ENCODE measurements at places on chromosomes 7 and 10. TPM values are rescaled to one million over a fixed set of nuclear protein-coding genes. Genes with fewer than 3 reads are reported as not detected.

- H3K4me3 ChIP-seq, result no peak overlapping the region
- no peaks in the 10 kb centered on the region for H3K36me3 ChIP-seq
- H3K27ac ChIP-seq, result no peak overlapping the region
Measured at GRCh38 chr10:68155615-68156210, 46.4 kb downstream of the MYPN start.

DNA sequence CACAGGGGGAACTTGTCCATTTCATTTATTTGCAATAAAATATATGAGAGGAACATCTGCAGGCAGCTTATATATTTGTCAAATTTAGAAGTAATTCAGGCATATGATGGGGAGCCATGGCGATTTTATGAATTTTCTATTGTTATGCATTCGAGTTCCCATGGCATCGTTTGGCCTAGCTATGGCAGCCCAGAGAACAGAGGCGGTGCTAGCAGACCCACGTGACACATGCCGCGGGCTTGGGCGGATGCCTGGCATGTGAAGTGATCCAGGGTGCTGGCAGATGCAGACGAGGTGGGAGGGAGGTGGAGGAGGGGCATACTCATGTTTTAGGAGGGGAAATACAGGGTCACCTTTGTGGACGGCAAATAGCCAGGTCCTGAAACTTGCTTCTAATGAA lies 560.0 kb upstream of the GALNT17 start:
- no peaks in the 10 kb centered on the region for H3K27me3 ChIP-seq
- H3K4me1 ChIP-seq, result no peaks in the 10 kb centered on the region
- H3K36me3 ChIP-seq, result no peaks in the 10 kb centered on the region
- H3K4me3 ChIP-seq, result no peak overlapping the region
- no peak overlapping the region for H3K27ac ChIP-seq
- no peak for DNase-seq

DNA sequence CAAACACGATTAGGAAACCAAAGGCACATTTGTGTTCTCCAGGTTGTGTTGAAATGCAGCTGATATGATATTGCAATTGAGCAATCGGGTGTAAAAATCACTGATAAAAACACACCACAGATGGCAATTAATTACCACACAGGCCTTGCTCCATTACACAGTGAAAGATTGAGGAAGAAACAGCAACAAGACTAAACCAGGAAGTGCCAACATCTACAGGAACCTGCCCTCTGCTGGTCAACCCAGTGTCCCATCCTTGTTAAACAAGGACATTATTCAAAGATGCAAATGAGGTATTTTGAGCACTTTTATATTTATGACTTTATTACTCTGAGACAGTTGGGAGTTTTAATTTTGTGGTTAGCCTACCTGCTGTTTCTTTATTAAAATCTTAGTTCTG lies 765.6 kb upstream of the GHITM start:
- no peaks in the 10 kb centered on the region for H3K27me3 ChIP-seq
- DNase-seq, result no peak
- H3K4me1 ChIP-seq, result no peaks in the 10 kb centered on the region
- no peak overlapping the region for H3K4me3 ChIP-seq
- H3K36me3 ChIP-seq, result no peaks in the 10 kb centered on the region
- no peak overlapping the region for H3K27ac ChIP-seq

- no peaks in the 10 kb centered on the region for H3K27me3 ChIP-seq
- H3K36me3 ChIP-seq, result no peaks in the 10 kb centered on the region
- no peak overlapping the region for H3K4me3 ChIP-seq
- no peak for DNase-seq
Measured at GRCh38 chr7:96952974-96953391, 52.4 kb upstream of the DLX6 start.

DNA sequence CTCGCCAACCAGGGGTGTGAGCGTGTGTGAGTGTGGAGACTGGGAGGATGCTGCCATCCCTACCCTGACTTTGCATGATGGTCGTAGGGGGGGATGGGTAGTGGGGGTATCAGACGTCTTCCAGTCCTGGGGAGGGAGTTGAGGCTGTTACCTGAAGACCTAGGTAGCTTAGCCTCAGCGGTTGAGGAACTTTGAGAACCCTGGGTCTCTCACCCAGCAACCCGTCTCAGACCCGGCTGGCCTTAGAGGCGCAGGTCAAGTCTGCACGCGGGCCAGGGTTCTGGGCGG lies 2.7 kb downstream of the SLC4A2 start:
- no peaks in the 10 kb centered on the region for H3K27me3 ChIP-seq
- H3K4me3 ChIP-seq, result no peak overlapping the region
- H3K36me3 ChIP-seq, result peaks cover 33% of the 10 kb centered on the region
- peak overlapping the region; percentile 97 for H3K27ac ChIP-seq

GRCh38 chr10:31679936-31680335 lies 248.7 kb downstream of the ARHGAP12 start:
- H3K27me3 ChIP-seq, result no peaks in the 10 kb centered on the region
- no peak overlapping the region for H3K27ac ChIP-seq
- no peaks in the 10 kb centered on the region for H3K36me3 ChIP-seq
- H3K4me1 ChIP-seq, result no peaks in the 10 kb centered on the region

- no peaks in the 10 kb centered on the region for H3K27me3 ChIP-seq
- H3K4me3 ChIP-seq, result no peak overlapping the region
- no peak for DNase-seq
- H3K4me1 ChIP-seq, result no peaks in the 10 kb centered on the region
Measured at GRCh38 chr7:158310924-158311666, 276.5 kb downstream of the PTPRN2 start.

DNA sequence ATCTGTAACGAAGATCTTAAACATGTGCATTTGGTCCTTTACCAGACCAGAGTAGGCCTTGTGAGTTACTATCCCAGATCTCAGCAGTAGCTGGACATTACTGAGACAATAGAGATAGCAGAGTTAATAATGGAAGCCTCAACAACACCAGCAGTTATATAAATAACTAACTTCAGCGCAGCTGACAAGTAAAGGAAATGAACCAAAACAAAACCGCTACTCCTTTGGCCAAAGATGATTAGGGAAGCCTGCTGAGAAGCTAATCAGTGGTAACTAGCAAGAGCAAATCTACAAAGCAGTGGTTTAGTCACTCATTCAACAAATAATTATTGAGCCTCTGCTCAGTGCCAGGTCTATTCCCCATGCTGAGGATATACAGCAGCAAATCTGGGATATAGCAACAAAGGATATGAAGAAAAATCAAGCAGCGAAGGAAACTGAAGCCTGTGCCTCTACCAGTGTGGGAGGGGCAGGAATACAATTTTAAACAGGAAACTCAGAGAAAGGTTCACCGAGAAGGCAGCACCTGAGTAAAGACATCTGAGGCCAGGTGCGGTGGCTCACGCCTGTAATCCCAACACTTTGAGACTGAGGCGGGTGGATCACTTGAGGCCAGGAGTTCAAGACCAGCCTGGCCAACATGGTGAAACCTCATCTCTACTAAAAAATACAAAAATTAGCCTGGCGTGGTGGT lies 103.6 kb downstream of the ELMO1 start:
- no peak overlapping the region for H3K27ac ChIP-seq
- H3K36me3 ChIP-seq, result no peaks in the 10 kb centered on the region
- H3K4me1 ChIP-seq, result peaks cover 10% of the 10 kb centered on the region

- H3K4me3 ChIP-seq, result no peak overlapping the region
- peak overlapping the region; percentile 77 for H3K27ac ChIP-seq
- H3K4me1 ChIP-seq, result peaks cover 90% of the 10 kb centered on the region
- no peak for DNase-seq
- H3K27me3 ChIP-seq, result no peaks in the 10 kb centered on the region
Measured at GRCh38 chr10:80159166-80159873, 26.8 kb downstream of the PLAC9 start.

GRCh38 chr10:112589081-112589480 lies 142.1 kb downstream of the VTI1A start:
- no peak for DNase-seq
- no peak overlapping the region for H3K4me3 ChIP-seq
- H3K27ac ChIP-seq, result no peak overlapping the region
- H3K4me1 ChIP-seq, result peaks cover 27% of the 10 kb centered on the region

GRCh38 chr10:33772370-33773252 lies 438.1 kb upstream of the NRP1 start:
- H3K4me1 ChIP-seq, result no peaks in the 10 kb centered on the region
- H3K27ac ChIP-seq, result peak overlapping the region; percentile 62
- no peak overlapping the region for H3K4me3 ChIP-seq
- H3K27me3 ChIP-seq, result no peaks in the 10 kb centered on the region
- no peaks in the 10 kb centered on the region for H3K36me3 ChIP-seq

DNA sequence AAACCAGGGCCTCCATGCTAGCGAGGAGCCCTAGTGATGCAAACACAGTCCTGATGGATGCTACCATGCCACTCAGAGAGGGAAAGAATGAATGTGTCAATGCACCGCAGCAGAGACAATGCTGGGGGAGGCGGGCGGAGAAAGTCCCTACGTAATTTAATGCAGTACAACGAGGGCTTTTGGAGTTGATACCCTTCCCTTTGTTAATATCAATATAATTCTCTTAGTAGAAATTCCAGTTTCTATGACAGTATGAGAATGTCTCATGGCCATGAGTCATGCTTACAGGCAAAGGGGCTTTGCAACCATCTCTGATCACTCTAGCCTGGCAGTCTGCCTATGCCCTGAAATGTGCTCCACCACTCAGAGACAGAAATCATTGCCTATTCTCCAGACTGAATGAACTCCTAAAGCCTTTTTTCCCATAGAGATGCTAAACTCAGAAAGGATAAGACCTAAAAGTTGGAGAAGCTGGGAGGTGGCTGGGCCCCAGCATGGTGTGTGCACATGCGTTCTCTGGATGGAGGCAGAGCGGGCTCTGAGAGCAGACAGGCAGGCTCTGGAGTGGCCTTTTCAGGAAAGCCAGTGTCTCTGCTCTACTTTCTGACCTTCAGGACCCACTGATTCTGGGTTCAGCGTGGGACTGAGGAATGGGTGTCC lies 20.3 kb upstream of the GIMAP2 start:
- H3K4me1 ChIP-seq, result no peaks in the 10 kb centered on the region
- no peak overlapping the region for H3K27ac ChIP-seq
- no peaks in the 10 kb centered on the region for H3K27me3 ChIP-seq
- DNase-seq, result no peak
- H3K36me3 ChIP-seq, result no peaks in the 10 kb centered on the region

DNA sequence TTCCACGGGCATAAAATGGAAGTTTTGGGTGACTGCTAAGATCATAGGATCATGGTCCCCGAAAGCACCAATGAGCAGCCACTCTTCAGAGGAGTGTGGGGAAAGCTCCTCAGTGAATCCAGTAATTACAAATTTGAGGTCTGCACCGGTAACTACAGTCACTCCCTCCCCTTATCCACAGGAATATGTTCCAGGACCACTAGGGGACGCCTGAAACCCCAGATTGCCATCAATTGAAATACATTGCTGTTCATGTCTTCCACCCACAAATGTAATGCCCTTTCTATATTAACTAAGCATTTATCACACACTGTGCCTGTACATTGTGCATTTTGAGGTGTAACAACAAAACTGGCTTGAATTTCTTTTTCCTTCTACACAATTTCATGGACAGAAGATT lies 447.9 kb upstream of the PFKP start:
- no peak overlapping the region for H3K4me3 ChIP-seq
- no peaks in the 10 kb centered on the region for H3K27me3 ChIP-seq
- DNase-seq, result no peak
- H3K4me1 ChIP-seq, result no peaks in the 10 kb centered on the region
- no peaks in the 10 kb centered on the region for H3K36me3 ChIP-seq

GRCh38 chr10:17660921-17661320 lies 17.0 kb downstream of the STAM start:
- H3K36me3 ChIP-seq, result no peaks in the 10 kb centered on the region
- H3K27me3 ChIP-seq, result no peaks in the 10 kb centered on the region
- H3K27ac ChIP-seq, result no peak overlapping the region
- H3K4me3 ChIP-seq, result no peak overlapping the region
- peaks cover 12% of the 10 kb centered on the region for H3K4me1 ChIP-seq

- H3K4me3 ChIP-seq, result no peak overlapping the region
- H3K4me1 ChIP-seq, result no peaks in the 10 kb centered on the region
- no peaks in the 10 kb centered on the region for H3K27me3 ChIP-seq
- H3K27ac ChIP-seq, result no peak overlapping the region
Measured at GRCh38 chr10:35739998-35740397, 97.9 kb upstream of the FZD8 start.

GRCh38 chr10:89975771-89976170 lies 274.4 kb downstream of the KIF20B start:
- no peak overlapping the region for H3K27ac ChIP-seq
- H3K4me1 ChIP-seq, result no peaks in the 10 kb centered on the region
- no peaks in the 10 kb centered on the region for H3K27me3 ChIP-seq
- DNase-seq, result no peak
- H3K4me3 ChIP-seq, result no peak overlapping the region

DNA sequence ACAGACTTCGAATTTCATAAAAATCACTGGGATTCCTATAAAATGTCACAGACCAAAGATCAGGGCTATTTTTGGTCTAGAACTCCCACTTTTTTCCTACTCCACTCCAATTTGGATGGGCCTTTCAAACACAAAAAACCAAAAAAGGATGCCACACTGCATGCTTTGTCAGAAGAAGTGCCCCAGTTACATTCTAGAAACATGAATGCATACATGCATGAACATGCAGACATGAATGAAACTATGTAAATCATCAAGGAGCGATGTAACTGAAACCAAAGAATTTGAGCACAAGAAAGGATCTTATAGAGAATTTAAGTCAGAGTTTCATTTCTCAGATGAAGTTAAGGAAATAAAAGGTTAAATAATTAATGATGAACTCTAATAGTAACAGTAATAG lies 31.8 kb upstream of the FAM133B start:
- peak overlapping the region; percentile 1 for H3K27ac ChIP-seq
- no peaks in the 10 kb centered on the region for H3K36me3 ChIP-seq
- no peaks in the 10 kb centered on the region for H3K4me1 ChIP-seq
- DNase-seq, result no peak
- no peak overlapping the region for H3K4me3 ChIP-seq

- H3K36me3 ChIP-seq, result no peaks in the 10 kb centered on the region
- H3K27ac ChIP-seq, result no peak overlapping the region
- H3K4me1 ChIP-seq, result peaks cover 11% of the 10 kb centered on the region
- H3K27me3 ChIP-seq, result no peaks in the 10 kb centered on the region
- DNase-seq, result no peak
Measured at GRCh38 chr7:128200376-128200775, 40.7 kb upstream of the LEP start.

DNA sequence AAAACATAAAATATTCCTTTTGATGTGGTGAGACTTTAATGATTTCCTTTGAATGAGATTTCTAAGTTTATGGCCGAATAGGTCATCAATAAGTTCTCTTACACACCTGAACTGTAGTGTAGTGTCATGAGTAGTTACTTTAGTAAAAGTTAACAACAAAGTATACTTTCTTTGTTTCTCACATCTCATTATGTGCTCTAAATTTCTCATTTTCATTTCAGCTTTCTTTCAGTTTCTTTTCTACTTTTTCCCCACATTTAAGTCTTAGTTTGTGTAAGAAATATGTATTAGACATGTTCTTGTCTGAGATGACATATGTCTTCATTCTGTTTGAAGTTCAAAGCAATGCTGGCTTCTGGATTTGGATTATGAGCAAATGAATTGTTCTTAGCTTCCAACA lies 348.1 kb downstream of the ANKRD7 start:
- no peak overlapping the region for H3K27ac ChIP-seq
- no peaks in the 10 kb centered on the region for H3K36me3 ChIP-seq
- H3K27me3 ChIP-seq, result no peaks in the 10 kb centered on the region

GRCh38 chr7:45979275-45980180 lies 58.5 kb upstream of the IGFBP3 start:
- peaks cover 25% of the 10 kb centered on the region for H3K4me1 ChIP-seq
- no peaks in the 10 kb centered on the region for H3K36me3 ChIP-seq
- no peaks in the 10 kb centered on the region for H3K27me3 ChIP-seq
- DNase-seq, result no peak
- no peak overlapping the region for H3K27ac ChIP-seq

Gene PNLIP
- 3.3 TPM for total RNA-seq

Gene APBB1IP
- 6.1 TPM for total RNA-seq

Gene SPDYE5
- total RNA-seq, result not detected

Gene PDZD7
- total RNA-seq, result 1.6 TPM

Gene STEAP1B
- 18.6 TPM for total RNA-seq

Gene MYH16
- not detected for total RNA-seq

Gene GHRHR
- not detected for total RNA-seq

Gene CCDC146
- total RNA-seq, result 14.7 TPM

Data from tibial nerve (tissue), 4 donors.